Mesenteric fat pad (tissue), 1 donor: ENCODE measurements at places on chromosomes 7 and 10. TPM values are rescaled to one million over a fixed set of nuclear protein-coding genes. Genes with fewer than 3 reads are reported as not detected.

- DNase-seq, result no peak
Observed at GRCh38 chr7:107327986-107328569, 141.8 kb upstream of the GPR22 start.

The OR9A2 gene
- total RNA-seq, result not detected

GRCh38 chr7:129494041-129494440 lies 8.3 kb upstream of the SMKR1 start:
- no peak for DNase-seq

The STOX1 gene
- total RNA-seq, result 8.1 TPM

The NPY4R2 gene
- total RNA-seq, result 0.29 TPM

DNA sequence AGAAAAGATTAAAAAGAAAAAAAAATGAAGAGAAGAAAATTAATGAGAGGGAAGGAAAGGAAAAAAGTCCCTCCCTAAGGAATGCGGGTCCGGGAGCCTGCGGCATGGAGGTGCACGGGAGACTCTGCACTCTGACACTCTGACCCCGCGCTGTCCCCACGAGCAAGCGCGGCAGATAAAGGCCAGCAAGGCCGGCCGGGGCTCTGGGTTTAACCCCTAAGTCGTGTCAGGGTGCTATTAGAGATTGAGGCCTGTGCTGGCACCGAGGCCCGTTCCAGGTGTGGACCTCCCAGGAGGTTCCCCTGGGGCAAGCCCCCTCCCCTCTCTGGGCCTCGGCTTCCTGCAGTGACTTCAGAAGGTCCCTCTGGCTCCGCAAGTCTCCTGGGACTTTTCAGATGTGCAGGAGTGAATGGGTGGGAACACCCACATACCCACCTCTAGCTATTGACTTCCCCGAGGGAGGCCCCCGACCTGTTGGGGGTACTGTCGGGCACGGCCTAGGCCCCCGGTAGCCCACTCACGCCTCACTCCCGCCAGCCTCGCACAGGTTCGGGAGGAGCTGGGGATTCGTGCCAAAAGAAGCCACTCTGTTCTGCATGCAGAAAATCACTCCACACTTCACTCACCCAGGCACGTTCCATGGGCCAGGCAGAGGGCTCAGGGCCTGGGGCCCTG lies 164.1 kb downstream of the TCERG1L start:
- no peak for DNase-seq

The PLCE1 gene
- total RNA-seq, result 5.7 TPM

The AKR1D1 gene
- total RNA-seq, result not detected

GRCh38 chr10:117751259-117751658 lies 208.7 kb downstream of the EMX2 start:
- no peak for DNase-seq

The LDB3 gene
- total RNA-seq, result 1.3 TPM

- no peak for DNase-seq
Observed at GRCh38 chr10:117578490-117578889, 35.9 kb downstream of the EMX2 start.

DNA sequence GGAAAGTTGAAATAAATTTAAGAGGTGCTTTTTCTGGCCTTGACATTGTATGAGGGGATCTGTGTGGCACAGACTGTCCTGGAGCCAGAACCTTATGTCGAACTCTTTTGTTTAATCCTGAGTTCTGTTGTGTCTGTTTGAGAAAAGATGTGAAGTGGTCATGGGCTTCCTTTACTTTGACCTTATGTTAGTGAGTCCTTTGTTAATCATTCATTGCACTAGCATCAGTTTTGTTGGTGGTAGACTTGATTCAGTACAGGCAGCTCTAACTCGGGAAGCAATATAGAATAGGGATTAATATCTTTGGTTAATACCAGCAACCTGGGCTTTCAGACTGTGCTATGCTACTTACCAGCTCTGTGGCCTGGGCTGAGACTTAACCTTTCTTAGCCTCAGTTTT lies 123.9 kb upstream of the FZD1 start:
- no peak for DNase-seq
